ENCODE measurements at places on chromosomes 7 and 10.

- DNase-seq = no peak
These were observed 145.8 kb downstream of the DNAJB6 start for GRCh38 chr7:157482517-157483087.

GRCh38 chr10:48512861-48513260 lies 92.0 kb downstream of the ARHGAP22 start:
- no peak for DNase-seq

GRCh38 chr7:153943861-153944260 lies 108.3 kb upstream of the DPP6 start:
- no peak for DNase-seq

DNA sequence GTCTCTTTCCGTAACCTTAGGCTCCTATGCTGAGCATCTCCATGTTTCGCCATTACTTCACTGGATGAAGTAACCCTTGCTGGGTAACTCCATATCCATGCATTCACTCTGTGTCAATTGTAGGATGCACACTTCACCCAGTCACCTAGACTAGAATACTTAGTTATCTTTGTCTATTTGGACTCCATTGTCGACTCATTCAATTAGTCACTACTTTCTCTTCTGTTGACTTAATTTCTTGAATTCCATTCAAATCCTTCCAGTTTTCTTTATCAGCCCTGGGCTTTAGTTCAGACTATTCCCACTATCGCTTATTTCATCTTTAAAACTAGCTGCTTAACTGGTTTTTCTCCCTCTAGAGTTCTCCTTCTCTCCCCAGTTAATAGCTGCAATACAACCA lies 111.3 kb upstream of the TNS3 start:
- no peak for DNase-seq

DNA sequence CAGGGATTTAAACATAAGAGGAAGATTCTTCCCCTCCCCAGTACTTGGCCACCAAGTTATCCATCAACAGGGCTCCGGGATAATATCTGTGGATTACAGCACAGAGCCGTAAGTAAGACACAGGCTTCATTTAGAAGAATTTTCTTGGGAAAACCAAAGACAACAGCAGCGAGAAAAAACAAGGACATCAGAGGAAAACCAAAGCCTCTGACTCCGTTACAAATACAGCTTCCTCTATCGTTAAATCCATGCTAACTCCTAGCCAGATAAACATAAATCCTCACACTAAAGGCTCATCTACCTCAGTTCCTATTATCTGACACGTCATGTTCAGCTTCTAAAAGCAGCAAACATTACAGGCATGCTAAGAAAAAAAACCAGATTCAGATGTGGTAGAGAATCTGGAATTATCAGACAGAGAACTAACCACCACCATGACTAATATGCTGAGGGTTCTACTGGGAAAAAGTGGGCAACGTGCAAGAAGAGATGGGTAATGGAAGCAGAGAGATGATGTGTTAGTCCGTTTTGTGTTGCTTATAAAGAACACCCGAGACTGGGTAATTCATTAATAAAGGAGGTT lies 48.4 kb downstream of the BRI3 start:
- DNase-seq = no peak

DNA sequence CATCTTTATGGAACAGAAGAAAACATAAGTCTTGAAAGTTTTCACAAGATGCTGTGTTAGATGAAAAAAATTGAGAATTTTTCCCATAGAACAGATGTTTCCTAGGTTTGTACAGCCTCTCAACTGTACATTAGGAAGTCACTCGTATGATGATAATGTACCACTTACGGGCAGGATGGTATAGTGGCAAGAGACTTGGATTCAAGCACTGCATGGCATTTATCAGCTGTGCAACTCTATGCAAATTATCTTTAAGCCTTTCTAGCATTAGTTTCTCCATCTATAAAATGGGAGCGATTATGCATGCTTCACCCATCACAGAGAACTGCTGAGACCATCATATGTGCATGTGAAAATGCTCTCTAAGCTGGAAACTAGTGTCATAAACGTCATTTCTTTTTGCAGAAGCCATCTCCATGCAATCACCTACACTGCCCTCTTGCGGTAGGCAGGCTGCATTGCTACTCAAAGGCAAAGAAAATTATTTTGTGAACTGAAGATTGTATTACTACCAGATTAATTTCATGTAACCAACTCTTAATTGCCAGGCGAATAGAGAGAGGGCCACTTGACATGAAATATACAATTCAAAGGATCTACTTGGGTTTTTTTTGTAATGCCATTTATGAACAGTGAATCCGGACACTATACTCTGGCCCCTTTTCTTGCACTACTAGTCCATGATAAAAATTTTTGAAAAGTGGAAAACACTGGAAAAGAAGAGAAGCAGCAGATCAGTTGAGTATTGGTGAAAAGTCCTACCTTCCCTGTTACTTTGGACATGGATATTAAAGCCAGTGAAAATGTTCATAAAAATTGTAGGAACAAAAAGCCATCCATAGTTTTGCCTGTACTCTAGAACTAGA lies 102.3 kb downstream of the JAZF1 start:
- no peak for DNase-seq

- DNase-seq = no peak
These were observed 27.6 kb downstream of the NPS start for GRCh38 chr10:127576740-127577161.

GRCh38 chr10:127496035-127496434 lies 53.1 kb upstream of the NPS start:
- no peak for DNase-seq

- no peak for DNase-seq
These were observed 38.1 kb downstream of the RASGEF1A start for GRCh38 chr10:43228783-43229207.

DNA sequence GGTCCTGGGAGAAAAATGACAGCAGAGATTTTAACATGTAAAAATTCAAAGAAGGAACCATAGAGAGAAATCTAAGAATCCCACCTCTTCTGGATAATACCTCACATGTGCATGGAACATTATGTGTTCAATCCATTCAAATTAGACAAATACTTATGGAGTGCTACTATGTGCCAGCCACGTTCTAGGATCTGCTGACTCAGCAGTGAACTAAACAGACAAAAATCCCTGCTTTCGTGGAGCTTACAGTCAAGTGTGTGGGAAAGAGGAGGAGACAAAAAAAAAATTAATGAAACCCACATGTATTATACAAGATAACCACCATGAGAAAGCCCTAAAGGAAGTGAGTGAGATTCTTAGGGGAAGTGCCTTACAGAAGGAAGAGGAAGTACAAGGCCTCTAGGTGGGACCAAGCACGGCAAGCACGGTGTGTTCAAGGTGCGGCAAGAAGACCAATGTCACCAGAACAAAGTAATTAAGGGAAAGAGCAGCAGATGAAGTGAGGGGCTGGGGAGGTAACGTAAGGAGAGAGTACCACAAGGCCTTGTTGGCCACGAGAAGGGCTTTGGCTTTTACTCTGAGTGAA lies 71.0 kb downstream of the SLC25A13 start:
- DNase-seq = no peak

DNA sequence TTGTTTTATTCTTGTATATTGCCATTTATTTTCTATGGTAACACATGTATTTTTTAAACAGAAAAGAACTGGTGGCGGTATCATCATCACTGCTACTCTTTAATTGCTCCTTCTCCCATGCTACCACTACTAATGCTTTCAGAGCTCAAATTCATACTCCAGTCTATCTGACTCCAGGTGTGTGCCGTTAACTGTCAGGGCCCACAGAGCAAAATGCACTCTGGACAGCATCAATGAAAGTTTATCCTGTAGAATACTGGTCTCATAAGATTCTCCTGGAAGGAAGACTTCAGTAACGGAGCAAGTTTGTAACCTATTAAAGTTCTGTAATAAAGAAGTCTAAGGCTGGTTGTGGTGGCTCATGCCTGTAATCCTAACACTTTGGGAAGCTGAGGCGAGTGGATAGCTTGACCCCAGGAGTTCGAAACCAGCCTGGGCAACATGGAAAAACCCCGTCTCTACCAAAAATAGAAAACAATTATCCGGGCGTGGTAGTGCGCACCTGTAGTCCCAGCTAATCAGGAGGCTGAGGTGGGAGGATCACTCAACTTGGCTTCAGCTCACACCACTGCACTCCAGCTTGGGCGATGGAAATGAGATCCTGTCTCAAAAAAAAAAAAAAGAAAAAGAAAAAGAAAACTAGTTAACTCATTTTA lies 18.4 kb downstream of the ZNRF2 start:
- no peak for DNase-seq

DNA sequence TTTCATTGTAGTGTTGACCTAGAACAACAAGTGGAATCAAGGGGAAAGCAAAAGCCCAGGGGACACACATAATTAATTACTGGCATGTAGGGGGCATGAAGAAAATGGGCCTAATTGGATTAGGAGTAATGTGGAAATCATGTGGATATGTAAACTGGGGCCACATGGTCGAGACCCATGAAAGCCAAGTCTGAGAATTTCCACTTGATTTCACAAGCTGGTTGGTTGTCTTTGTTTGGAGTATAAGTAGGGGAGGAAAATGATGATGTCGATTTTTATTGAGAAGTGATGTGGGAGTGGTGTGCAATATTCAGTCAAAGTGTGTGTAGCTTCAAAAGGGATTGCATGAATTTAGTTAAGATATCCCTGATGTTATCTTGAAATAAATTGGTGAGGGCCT lies 131.8 kb downstream of the LRRC4 start:
- no peak for DNase-seq

- DNase-seq = peak; percentile 5
These were observed 177.3 kb downstream of the DKK1 start for GRCh38 chr10:52491246-52491995.

GRCh38 chr10:89304026-89304425 lies 2.2 kb downstream of the IFIT2 start:
- DNase-seq = no peak

DNA sequence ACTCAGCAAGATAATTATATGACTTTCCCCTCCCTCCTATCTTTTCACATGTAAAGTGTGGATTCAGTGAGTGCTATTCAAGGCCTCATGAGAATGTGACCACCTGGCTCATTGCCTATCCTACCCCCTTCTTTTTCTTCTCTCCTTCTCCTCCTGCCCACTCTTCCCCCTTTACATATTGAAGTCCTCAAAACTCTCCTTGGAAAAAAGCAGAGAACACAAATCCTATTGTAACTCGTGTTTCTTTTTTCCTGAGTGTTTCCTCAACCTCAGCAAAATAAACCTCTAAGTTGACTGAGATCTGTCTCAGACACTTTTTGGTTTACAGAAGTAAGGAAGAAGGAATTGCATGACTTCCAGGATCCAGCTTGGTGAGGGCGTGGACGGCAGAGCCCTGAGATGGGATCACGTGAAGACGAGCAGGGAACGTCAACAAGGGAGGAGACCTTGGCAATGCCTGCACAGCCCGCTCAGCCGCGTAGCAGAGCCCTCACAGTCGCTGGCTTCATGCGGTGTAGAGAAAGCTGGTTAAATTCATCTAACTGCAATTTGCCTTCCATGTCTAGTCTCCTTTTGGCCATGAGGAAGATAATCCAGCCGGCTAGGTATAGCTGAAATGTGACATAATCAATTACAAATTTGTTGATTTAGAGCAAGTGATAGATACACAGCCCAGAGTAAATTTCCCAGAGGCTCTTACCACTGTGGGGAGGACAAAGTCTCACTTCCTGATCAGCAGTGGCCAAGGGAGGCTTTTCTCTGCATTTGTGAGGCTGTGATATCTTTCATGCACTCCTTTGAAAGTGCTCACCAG lies 75.7 kb downstream of the LYZL2 start:
- no peak for DNase-seq

DNA sequence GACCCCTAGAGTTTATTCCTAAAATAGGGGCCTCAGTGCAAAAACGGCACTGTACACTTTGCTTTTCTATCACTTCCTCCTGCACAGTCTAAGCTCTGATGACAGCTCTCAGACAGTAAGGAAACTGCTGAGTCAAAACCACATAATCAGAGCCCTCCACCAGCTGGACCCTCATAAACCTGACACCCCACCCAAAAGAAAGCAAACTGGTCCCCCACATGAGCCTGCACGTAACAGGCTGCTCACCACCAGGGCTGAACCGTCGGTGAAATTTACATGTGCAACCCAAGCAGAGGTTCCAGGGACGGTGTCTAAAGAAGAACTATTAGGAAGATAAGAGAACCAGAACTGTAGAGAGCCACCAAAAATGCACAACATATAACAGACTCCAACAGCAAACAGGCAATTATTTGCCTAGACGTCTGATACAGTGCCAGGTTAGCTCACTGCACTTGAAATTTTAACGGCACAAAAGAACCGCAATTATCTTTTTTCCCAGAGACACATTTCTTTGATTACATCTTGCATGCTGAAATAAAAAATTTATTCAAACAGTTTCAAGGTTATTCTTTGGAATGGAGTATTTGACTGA lies 19.6 kb downstream of the SGMS1 start:
- no peak for DNase-seq

GRCh38 chr7:107857541-107857912 lies 33.5 kb upstream of the DLD start:
- no peak for DNase-seq

GRCh38 chr7:32900433-32900995 lies 9.0 kb upstream of the KBTBD2 start:
- DNase-seq = no peak

GRCh38 chr7:50436133-50436806 lies 13.9 kb downstream of the FIGNL1 start:
- DNase-seq = peak; percentile 44

DNA sequence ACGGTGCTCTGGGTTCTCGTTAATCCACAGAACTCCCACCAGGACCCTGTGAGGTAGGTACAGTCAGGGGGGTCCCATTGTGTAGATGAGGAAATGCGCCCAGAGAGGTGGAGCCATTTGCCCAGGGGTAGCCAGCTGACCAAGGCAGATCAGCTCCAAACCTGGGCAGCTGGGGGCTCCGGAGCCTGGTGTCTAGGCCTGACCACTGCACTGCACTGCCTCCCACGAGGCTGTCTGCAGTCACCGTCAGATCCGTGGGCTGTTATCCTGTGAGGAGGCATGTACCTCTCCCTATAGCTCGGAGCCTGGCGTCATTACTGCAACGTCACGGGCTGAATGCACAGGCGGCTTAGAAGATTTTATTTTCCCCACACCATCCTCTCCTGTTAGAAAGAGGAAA lies 411.8 kb upstream of the FOXK1 start:
- DNase-seq = no peak

DNA sequence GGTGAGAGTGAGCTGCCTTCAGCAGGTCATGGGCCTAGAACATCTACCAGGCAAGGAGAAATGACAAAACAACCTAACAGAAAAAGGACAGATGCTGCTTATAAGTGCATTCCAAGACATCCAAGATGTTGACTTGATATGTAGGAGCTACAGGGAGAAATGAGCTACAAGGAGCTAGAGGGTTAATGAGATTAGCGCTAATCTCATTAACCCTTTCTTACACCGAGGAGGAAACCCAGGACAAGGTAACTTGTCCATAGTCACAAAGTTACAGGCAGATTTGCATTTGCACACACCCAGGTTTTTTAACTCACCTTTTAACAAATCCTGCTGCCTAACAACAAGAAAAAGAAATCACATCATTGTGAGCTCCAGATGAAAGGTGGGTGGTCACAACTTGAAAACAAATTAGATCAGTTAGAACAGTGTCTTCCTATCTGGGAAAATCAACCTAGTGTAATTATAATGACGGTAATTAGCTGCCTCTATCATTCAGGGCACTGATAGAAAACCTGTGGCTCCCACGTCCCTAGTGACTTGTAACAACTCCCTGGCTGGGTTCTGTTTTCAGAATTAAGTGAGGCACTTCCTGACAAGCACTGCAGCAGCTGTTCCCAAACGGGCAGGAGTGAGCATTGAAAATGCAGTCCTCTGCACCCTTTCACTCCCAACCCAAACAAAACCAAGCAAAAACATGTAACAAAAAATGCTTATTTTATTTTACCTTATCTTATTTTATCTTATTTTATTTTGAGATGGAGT lies 5.7 kb downstream of the KIAA1549 start:
- DNase-seq = no peak

GRCh38 chr7:11788568-11788967 lies 43.4 kb downstream of the THSD7A start:
- no peak for DNase-seq

Data from amniotic stem cell (primary cell).